IPS DF 6.9 (cell line): ENCODE measurements at places on chromosomes 7 and 10.

GRCh38 chr7:22240904-22241571 lies 115.9 kb downstream of the RAPGEF5 start:
- DNase-seq = no peak

GRCh38 chr7:127718340-127718679 lies 66.3 kb downstream of the SND1 start:
- no peak for DNase-seq

DNA sequence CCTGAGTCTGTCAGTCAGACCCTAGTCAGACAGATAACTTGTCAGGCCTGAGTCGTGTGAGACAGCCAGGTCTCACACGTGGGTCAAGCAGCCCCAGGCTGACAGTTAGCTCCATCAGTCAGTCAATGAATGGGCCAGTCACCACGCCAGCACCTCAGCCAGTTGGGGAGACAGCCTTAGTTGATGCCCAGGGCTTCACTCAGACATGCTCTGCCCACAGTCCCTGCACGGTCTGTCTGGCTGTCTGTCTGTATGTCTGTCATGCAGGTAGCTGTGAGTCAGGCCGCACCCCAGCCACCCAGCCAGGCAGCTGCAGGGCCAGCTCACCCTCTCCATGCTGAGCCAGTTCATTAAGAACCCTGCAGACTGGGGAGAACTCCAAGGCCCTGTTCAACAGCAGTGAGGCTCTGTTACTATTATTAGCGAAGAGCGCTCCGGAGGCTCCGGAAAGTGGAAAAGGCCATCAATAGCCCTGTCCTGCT lies 141.1 kb upstream of the PCBD1 start:
- no peak for DNase-seq

DNA sequence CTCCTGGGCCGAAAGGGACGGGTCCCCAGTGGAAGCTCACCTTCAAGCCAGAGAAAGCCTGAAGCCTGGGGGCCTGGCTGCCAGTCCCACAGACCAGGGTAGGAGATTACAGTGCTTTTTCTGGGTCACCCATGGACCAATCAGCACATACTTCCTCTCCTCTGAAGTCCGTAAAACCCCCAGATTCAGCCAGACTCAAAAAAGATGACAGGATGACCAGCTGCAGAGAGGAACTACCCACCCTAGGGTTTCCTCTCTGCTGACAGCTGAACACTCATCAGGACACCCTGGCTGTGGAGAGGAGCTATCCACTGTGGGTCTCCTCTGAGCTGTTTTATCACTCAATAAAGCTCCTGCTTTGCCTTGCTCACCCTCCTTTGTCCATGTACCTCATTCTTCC lies 78.0 kb downstream of the SAMD9 start:
- no peak for DNase-seq

DNA sequence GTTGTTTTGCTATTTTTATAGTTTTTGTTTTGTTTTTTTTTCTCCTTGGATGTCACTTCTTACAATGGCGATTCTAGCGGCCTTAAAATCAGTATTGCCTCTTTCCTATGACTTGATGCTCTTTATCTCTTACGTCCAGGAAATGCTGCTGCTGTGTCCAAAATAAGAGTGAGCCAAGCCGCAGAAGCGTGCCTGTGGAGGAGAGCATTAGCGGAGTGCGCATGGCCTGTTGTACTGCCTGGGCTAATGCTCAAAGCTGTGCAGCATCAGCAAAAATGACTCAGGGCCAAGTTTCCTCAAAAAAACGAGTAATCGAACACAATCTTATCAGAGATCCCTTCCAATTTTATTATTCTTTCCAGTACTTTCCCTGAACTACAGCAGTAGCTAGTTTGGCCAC lies 18.5 kb upstream of the GAD2 start:
- no peak for DNase-seq

- DNase-seq = no peak
Measured at GRCh38 chr10:16941870-16942269, 124.6 kb upstream of the RSU1 start.

DNA sequence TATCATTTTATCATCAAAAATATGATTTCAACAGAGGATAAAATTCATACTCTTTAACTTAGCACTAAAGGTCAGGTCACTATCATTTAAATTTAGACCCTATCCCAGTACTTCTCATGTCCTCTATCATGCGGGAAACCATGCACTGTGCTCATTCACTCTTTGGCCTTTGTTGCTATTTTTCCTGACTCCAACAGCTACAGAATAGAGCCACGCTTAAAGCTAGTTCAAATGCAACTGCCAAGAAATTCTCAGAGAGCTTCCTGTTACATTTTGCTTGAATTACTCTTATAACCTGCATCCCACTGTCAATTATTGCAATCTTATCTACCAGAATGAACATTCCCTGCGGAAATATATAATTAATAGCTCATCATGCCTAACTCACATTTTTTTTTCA lies 58.3 kb downstream of the SEMA3A start:
- DNase-seq = no peak

DNA sequence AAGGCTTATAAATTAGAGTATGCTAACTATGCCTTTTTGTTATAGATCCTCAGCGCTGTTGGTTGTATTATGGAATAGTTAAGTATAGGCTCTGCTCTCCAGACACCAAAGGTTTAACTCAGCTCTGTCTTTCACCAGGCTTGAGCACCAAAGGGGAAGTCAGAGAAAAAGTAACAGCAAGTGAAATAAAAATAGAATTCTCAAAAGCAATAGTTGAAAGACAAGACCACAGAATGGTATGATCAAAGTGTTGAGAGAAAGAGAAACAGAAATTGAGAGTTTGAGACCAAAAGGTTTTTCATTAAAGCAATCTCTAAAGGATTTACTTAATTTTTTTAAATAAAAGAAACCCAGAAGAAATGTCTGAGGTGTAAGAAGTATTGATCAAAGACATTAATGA lies 529.8 kb upstream of the C7orf33 start:
- no peak for DNase-seq

GRCh38 chr7:27189295-27189996 lies 4.4 kb upstream of the HOXA11 start:
- DNase-seq = no peak
